ENCODE measurements at places on chromosomes 16 and 17. TPM values are rescaled to one million over a fixed set of nuclear protein-coding genes. Genes with fewer than 3 reads are reported as not detected.

Gene DNASE1L2
- 1.1 TPM for polyA plus RNA-seq

Gene TPSD1
- not detected for polyA plus RNA-seq

DNA sequence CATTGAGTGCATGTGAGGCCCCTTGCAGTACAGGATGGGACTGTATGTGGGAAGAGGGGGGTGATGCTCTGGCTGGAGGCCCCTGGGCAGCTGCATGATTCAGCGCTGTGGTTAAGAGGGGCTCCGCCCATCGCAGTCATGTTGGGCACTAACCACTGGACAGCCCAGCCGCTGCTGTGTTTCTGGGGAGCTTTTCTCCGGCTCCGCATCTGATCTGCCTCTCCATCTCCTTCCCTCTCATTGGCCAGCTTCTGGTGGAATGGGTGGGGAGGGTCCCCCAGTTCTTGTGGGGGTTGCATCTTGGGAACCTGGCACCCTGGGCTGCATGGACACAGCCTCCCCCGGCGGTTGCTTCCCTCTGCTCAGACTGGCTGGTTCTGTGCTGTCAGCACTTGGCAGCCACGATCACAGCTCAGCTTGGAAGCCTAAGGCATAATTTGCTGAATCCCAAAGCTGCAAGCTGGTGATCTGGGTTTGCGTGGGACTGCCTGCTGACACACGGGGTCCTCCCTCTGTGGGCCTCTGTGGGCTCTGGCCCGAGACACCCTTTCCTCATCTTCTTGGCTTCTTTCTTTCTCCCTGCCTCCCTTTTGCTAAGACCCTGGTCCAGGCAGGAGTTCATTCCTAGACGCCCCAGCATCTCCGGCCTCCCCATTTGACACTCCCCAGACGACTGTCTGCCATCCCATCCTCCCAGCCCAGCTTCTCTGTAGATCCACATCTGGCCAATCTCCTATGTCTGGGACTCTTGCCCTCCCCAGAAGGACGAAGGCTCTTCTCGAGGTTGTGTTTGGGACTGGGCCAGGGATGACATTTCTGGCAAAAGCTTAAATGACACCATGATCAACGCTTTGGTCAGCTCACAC is 168.3 kb downstream of the SEC14L1 start:
- DNase-seq, result no peak

Gene TNFSF12
- 32.4 TPM for polyA plus RNA-seq

DNA sequence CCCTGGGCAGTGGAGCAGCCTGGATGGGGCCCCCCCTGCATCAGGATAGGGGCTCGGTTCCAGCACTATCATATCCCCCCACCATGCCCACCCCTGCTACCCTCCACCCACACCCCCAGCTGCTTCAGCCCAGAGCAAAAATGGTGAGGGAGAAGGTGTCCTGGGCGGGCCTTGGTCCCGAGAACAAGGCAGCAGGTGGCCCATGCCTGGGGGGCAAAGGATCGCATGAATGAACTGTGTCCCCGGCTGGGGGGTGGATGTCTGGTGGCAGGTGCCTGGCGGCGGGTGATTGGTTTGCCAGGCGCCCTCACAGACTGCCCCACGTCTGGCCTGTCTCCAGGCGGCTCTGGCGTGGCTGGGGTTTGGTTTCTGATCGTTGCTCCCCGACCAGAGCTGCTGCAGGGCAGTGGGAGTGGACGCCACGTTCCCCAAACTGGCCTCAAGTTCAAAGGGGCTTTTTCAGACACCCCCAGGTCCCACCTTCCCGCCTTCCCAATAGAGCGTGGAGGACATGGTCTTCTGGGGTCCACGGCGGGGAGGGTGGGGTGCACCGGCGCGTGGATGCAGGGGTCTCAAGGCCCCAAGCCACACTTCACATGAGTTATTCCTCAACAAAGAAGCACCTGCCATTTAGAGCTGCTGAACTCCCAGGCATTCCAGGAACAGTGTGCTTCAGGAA is 12.6 kb downstream of the UTS2R start:
- DNase-seq, result no peak

GRCh38 chr17:21239680-21240368 is 13.4 kb downstream of the NATD1 start:
- no peak for DNase-seq

DNA sequence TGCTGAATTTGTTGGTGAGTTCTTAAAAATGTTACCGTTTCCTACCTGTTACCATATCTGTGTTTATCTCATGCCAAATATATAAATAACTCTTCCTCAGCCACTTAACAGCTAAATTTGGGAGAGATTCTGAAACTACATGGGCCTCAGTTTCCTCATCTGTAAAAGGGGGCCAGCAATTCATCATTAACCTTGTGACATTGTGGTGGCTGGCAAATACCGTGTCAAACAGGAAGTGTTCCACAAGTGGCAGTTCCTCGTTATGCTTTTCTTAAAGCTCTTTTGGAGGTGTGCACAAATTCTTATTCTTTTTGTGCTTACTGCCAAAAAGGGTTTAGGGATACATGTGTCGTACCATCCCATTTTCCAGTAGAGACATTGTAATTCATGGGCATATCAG is 220.4 kb upstream of the CACNG5 start:
- DNase-seq, result no peak

GRCh38 chr16:1363501-1364041 is 11.8 kb downstream of the GNPTG start:
- DNase-seq, result no peak

DNA sequence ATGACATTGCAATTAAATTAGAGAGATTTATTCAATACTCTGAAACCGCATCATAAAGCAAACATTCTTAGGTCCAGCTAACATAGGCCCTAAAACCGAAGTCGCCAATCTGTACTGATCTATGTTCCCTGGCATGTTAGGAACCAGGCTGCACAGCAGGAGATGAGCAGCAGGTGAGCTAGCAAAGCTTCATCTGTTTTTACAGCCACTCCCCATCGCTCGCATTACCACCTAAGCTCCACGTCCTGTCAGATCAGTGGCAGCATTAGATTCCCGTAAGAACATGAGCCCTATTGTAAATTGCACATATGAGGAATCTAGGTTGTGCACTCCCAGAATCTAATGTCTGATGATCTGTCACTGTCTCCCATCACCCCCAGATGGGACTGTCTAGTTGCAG is 91.5 kb downstream of the PARN start:
- DNase-seq, result no peak

- no peak for DNase-seq
These were observed 6.8 kb upstream of the ZP2 start for GRCh38 chr16:21218153-21218552.

DNA sequence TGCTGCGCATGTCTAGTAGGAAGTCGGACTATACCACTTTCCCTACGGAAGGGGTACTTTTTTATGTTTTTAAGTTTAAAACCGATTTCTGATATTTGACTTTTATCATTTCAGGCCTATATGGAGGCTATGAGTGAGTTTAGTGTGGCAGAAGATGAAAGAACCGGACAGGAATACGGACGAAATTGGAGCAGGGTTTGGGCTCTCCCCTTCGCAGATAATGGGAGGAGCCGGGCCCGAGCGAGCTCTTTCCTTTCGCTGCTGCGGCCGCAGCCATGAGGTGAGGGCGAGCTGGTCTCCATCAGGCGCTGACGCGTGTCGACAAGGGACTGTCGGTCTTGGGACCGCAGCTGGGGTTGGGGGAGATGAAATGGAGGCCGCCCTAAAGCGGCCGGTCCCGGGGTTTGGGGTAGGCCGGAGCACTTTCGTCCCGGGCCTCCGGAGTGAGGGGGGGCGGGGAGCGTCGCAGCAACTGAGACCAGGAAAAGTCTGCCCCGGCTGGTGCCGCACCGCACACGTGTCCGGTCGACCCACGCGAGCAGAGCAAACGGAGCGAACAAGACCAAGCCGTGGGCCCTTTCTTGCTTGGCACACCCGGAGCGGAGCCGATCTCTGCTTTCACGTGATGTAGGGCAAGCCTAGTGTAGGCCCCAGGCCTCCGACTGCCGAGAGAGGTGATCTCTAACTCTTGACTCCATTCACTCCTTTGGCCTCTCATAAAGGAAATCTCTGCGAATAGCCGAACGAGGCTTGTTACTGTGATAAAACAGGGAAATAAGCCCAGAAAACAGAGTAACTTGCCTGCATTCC is at the start of gene RPL19:
Gene RPL19, plus strand, starts transcription at position 214 of the 810 bp plus-strand sequence. Its CDS starts 62 bp downstream, at position 276.
- peak; percentile 91 for DNase-seq

DNA sequence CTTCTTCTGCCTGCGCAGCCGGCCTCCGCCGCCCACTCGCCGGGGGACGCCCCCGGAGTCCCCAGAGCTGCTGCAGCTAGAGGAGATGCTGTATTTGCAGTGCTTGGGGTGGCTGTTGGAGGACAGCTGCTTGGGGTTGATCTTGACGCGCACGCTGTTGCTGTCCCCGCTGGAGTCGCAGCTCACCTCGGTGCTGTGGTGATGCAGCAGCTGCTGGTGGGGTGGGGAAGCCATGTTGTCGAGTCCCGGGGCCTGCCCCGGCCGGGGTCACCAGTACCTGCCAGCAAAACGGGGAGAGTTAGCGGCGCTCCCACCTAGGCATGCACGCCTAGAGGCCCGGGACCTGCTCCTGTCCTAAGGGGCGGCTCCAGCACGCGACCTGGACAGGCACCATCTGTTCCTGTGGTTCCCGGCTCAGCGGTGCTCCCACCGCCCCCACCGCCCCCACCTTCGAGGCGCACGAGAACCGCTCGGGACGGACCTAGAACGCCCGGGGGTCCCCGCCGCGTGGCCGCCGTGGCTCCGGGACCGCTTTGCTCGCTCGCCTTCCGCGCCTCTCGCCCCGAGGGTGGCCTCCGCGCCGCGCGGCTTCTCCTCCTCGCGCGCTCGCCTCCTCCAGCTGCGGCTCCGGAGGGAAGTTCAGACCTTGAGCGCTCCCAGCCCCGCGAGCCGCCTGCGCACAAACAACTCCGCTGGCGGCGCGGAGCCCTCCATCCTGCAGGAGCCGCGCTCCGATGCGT is 863 bp downstream of the ADCY9 start:
- peak; percentile 68 for DNase-seq

GRCh38 chr16:83516931-83517330 is 290.8 kb upstream of the HSBP1 start:
- no peak for DNase-seq

- no peak for DNase-seq
These were observed 236.3 kb downstream of the SEC14L1 start for GRCh38 chr17:77376795-77377709.

- DNase-seq, result no peak
These were observed 263.5 kb upstream of the AXIN2 start for GRCh38 chr17:65824901-65825300.

Gene CRYBA1
- polyA plus RNA-seq, result not detected

DNA sequence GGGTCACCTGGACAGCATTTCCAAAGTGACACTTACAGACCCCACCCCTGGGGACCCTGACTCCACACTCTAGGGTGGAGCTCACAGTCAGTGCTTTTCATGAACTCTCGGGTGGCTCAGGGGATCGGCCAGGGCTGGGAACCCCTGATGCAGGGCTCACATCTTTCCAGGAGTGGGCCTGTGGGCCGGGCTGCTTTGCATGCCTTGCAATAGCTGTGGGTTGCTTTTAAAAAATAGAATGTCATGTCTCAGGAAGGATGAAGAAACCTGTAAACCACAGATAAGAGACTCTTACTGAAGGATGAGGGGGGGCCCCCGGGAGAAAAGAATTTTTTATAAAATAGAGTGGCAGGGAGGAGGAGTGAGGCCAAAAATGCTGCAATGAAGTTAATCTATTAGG is 40.2 kb downstream of the RBFOX3 start:
- no peak for DNase-seq

- no peak for DNase-seq
These were observed 104.3 kb downstream of the HS3ST3B1 start for GRCh38 chr17:14405189-14405588.

GRCh38 chr17:9948928-9949327 is 43.9 kb upstream of the RCVRN start:
- DNase-seq, result no peak

DNA sequence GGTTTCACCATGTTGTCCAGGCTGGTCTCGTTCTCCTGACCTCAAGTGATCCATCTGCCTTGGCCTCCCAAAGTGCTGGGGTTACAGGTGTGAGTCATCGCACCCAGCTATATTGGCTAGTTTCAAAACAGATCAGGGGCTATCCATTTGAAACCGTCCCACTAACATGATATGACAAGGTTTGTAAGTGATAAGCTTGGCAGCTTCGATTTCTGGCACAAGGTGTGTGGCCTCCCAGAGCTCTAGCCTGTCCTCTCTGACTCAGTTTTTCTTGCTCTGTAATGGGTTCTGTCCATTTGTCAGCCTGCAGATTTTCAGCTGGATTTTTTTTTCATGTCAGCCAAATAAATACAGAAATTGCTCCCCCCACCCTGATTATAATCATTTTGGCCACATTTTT is 31.8 kb upstream of the TENT4B start:
- DNase-seq, result no peak

- DNase-seq, result no peak
These were observed 137.5 kb downstream of the TRIM37 start for GRCh38 chr17:58969156-58969555.

- DNase-seq, result no peak
These were observed 152.7 kb upstream of the GNAO1 start for GRCh38 chr16:56038564-56039098.

Gene OR4D1
- 0.05 TPM for polyA plus RNA-seq

Gene CDH11
- 41.9 TPM for polyA plus RNA-seq

DNA sequence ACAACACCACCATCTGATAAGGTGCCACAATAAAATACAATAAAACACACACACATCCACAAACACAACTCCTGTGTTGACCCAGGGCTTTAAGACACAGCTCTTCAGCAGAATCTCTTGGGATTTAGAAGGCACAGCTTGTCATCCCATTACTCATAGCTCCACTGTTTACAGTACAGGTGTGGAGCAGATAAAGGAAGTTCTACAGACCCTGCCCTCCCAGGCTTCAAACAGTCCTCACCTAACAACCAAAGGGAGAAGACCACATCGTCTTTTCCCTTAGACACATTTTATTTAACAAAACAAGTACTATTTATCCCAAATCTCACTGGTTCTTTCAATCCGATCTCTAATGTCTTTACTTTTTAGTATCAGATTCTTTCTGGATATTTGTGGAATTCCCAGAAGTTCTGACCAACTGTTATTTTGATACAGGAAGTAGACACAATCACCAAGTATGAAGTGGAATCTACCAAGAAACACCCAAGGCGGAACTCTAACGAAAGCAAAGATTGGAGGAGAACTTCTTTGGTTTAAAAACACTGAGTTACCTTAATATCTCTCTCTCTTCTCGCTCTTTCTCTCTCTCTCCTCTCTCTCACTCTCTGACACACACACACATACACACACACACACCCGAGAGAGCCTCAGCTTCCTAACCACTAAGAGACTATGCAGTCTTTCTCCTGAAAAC is 46.1 kb downstream of the CYTH1 start:
- no peak for DNase-seq

DNA sequence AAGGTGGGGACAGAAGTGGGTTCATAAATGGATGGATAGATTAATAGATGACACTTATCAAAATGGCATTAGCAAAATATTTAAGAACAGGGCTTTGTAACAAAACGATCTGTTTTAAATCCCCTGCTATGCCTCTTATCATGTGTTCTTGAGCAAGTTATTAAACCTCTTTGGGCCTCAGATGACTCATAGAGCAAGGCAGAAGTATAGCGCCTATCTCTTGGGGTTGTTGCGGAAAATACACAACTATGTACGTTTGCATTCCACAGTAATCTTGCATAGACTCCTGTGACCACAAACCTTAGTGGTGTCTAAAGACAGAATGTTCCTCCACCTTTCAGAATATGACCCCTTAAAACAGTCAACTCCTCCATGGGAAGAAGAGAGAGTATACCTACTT is 116.8 kb downstream of the CDYL2 start:
- no peak for DNase-seq

GRCh38 chr16:84628226-84628731 is 10.4 kb upstream of the COTL1 start:
- no peak for DNase-seq

Measured in hindlimb muscle (tissue), 1 donor.